ENCODE measurements at places on chromosomes 7 and 10.

DNA sequence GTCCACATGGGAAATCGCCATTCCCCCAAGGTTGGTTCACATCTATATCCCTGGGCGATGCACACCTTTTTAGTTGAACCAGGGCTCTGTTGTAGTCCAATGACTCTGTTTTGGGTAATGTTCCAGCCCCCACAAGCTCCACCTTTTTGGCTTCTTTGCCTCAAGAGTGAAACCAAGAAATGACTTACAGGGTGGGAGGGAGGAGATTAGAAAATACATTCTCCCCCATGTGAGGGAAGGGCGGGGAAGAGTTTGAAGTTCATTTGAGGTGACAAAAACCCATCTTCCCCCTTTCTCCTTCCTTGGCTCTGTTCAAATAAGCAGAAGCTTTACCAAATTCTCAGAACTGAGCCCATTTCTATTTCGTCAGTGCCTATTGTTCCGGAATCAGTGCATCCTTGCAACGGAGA lies 82.8 kb downstream of the GATA3 start:
- DNase-seq, result no peak

DNA sequence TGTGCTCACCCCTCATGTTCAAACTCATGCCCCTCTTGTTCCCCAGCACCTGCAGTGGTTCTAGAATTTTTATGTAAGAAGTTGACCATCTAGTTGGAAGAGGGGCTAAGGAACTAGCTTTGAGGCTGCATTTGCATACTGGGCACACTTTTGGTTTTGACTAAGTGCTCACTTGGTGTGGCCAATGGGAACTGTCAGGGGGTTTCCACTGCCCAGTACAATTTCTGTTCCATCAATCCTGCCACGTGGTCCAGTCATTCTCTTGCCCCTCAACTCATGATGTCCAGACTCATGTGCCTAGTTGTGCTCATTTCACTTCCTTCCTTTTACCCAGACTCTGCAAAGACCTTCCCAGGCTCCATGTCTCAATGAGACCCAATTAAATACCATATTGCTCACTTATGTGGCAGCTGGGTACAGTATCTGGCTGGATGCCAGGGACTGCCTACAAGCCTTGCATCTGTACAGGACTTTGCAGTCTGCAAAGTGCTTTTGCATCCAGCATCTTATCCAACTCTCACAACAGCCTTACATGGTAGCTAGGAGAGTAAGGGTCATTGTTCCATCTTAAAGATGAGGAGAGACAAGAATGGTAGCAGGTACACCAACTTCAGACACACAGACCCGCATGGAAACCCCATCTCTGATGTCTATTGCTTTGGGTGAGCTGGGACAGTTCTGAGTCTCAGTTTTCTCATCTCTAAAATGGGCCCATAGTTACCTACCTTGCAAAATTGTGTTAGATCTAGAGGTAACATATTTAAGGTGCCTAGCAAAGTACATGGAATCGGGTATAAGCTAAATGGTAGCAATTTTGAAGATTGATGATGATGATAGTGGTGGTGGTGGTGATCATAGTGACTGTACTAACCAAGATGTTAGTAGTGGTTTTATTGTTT lies 30.1 kb upstream of the KCNMA1 start:
- DNase-seq, result no peak

- DNase-seq, result peak; percentile 37
Measured at GRCh38 chr7:134750083-134751062, 29.1 kb upstream of the CALD1 start.

DNA sequence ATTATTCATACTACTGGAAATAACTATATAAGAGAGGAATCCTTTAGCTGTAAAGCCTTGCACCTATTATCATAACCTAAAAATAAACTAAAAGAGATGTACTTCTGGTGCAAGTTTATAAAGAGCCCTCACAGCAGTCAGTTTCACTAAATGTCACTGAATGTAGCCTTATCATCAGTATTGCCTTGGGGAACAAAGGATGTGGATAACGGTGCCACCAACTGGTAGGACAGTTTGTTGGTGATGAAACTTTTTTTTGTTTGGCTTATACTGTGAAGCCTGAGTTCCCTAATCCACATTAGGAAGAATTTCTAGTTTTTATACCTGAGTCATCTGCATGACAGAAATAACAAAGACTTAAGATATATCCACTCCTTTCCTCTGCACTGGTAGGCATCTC lies 117.9 kb upstream of the COL1A2 start:
- no peak for DNase-seq

DNA sequence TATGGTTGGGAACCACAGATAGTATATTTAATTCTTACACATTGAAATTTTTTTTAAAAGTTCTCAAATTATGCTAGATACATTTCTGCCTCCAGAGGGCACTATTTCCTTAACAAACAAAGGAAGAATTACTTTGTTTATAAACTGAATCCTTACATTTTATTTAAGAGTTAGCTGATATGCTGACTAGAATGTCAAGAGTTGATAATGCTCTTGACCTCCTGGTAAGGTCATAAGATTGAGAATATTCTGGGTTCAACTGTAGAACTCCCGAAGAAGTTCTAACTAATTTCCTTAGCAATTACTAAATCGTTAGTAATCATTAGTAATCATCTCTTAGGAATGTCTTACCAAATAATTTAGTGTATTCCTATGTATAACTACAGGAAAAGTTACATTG lies 95.3 kb upstream of the CYP26C1 start:
- DNase-seq, result no peak

DNA sequence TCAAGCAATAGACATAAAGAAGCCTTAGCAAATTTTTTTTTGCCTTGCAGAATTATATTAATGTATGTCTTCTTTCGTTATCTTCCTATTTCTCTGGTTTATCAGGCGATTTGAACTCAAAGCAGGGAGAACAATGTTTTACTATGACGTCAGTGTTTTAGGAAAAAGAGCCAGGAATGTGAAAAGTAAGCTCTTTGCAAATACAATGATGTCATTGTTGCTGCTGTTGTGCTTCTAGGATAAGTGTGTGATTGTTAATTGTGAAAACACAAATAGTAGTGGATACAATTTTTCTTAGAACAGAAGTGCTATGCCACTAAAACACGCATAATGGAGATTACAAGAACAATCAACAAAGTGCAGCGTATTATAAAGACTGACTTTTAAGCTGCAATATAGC lies 9.5 kb upstream of the AUTS2 start:
- no peak for DNase-seq

DNA sequence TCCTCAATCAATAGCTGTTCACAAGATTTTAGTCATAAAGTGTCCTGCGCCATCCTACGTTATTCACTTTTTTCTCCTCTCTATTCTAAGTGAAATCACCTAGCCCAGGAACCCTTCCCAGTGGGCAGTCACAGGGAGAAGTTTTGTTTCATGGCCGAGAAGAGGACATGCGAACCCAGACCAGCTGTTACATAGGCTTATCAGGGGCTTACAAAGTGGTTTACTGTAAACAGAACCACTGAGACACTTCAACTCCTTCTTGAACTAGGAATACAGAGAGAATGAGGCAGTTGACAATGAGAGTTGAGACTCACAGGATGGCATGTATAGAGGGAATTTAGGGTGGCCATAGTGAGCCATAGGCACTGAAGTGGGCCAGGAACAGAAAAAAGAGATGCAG lies 246.9 kb upstream of the GLI3 start:
- no peak for DNase-seq

GRCh38 chr10:110074758-110075671 lies 67.2 kb downstream of the ADD3 start:
- DNase-seq, result no peak

DNA sequence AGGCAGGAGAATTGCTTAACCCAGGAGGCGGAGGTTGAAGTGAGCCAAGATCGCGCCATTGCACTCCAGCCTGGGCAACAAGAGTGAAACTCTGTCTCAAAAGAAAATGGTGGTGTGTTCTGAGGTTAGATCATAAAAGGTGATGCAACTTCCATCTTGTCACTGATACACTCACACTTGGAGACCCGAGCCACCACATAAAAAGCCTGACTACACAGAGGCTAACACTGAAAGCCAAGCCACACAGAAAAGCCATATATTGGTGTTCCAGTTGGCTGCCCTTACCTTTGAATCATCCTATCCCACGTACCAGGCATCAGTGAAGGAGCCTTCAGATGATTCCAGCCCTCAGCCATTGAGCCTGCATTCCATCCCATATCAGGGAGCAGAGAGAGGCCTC lies 4.0 kb downstream of the MORN4 start:
- DNase-seq, result no peak

DNA sequence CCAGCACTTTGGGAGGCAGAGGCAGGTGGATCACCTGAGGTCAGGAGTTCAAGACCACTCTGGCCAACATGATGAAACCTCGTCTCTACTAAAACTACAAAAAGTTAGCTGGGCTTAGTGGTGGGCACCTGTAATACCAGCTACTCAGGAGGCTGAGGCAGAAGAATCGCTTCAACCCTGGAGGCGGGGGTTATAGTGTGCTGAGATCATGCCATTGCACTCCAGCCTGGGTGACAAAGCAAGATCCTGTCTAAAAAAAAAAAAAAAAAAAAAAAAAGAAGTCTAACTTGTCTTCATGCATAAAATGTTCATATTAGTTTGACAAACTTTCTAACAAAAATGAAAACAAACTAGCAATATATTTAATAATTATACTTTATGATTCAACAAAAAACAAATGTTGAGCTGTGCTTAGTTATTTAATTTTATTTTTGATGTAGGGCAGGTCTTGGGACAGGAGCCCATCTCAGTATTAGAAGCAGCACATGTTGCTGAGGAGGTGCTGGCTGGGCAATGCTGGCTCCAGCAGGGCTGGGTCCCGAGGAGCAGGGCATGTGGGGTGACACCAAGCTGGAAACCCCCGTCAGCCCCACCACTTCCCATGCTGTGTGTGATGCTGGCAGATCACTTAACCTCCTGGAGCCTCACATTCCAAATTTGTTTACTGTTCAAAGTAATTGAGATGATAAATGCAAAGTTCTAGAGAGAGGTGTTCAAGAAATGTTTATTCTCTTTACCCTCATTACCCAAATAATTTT lies 335.3 kb upstream of the KLF6 start:
- DNase-seq, result no peak

GRCh38 chr7:67896721-67897120 lies 900.1 kb downstream of the TYW1 start:
- no peak for DNase-seq

DNA sequence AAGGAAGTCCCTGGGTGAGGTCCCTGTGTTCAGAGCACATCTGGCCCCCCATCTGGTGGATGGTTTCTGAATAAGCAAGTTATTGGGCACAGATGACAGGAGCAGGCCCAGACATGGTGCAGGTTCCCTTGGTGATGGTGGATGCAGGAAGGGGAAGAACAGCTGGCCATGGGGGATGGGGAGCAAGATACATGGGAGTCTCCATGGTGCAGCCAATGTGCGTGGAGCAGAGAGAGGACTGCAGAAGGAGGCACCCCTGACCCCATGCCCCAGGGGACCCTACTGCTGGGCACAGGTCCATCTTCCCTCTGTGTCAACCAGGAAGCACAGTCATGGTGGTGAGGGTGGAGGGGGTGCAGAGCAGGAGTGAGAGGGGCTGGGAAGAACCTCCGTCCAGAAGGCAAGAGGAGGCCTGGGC lies 43.8 kb upstream of the RABGEF1 start:
- no peak for DNase-seq

DNA sequence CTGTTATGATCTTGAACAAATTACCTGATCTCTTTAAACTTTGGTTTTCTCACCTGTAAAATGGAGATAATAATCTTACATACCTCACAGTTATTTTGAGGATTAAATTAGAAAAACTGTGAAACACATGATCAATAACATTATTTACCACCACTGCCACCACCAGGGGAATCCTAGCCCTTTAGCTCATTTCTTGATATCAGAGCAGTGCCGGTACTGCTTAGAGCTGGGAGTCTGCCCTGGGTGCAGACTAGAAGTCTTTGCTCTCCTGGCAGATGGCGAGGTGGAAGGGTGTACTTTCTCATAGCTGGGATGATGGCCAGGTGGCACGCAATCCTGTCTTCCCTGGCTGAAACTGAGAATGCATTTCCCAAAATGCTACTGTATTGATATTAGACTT lies 12.7 kb upstream of the EFCAB10 start:
- no peak for DNase-seq

- DNase-seq, result no peak
Measured at GRCh38 chr10:24350070-24350921, 141.4 kb downstream of the KIAA1217 start.

GRCh38 chr7:152702-153391 lies 39.5 kb upstream of the FAM20C start:
- DNase-seq, result no peak

- no peak for DNase-seq
Measured at GRCh38 chr10:44306762-44307161, 78.1 kb downstream of the CXCL12 start.

DNA sequence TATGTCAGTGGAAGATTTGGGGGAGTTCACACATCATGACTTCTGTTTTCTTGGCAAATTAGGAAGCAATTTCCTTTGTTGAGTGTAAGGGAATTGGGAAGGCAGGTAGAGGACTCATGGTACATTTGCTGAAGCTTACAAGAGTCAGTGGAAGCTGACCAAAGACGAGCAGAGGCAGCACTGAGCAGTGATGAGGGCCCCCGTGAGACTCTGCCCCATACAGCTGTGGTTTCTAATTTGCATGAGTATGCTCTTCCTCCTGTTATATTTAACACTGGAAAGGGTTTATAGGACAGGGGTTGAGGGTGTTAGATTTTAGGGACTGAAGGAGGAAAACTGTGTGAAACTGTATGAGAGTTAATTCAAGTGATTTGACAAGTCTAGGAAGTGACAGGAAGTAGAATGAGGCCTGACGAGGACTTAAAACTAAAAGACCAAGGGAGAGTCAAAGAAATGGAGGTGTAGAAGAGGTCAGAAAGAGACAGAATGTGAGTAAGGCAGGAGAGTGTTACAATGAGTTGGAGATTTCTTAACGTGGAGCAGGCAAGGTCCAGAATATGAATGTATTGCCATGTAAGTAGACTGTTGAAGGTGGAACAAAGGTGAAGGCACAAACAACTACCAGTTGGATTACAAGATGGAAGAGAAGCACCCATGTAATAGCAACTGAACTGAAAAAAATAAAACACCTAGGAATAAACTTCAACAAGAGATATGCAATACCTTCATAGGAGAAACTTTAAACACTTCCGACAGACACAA lies 23.5 kb upstream of the MRPS17 start:
- no peak for DNase-seq
